ENCODE measurements at places on chromosomes 1 and 21.

GRCh38 chr1:83942914-83943313 lies 56.0 kb downstream of the TTLL7 start:
- peak; percentile 41 for DNase-seq

DNA sequence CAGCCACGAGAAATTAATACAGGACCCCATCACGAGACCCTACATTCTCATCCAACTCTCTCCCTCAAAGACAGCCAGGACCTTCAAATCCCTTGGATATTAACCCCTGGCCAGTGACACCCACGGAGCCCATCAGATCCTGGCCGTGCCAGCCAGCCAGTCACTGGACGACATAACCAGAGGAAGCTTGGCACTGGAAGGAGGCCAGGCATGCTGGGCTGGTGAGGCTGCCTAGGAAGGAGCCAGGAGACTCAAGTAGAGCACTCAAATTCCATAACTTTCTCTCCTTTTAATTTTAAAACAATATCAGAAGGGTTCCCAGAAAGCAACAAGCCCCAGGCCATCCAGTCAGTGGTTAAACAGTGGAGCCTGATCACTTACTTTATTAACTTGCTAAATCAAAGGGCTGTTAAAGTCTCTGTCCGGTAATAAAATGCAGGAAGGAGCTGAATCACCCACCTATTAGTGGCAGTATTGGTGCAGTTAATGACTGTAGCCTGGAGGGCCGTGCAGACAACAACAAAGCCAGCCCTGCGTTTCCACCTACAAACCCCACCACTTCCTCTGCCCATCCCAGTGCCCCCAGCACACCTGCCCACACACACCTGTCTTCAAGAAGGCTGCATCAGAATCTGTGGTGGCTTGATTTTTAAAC lies 78.0 kb downstream of the HIVEP3 start:
- no peak for DNase-seq

GRCh38 chr1:64480999-64481772 lies 11.3 kb downstream of the CACHD1 start:
- DNase-seq: no peak

DNA sequence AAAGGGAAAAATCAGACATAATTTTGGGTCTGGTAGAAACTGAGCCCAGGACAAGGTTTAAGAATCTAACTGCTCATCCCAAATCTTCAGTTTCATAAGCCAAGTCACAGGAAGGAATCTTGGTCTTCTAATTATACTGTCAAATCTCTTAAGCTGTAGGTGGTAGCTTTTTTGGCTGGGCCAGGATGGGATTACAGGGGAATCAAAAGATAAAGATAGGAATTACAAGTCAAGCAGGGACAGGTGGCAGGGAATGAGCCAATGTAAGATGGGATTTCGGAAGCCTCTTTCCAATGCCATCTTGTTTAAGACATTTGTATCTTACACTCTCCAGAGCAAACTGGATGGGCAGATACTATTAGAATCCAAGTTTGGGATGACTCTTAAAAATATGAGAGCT lies 383.5 kb downstream of the KCNH1 start:
- DNase-seq: no peak

GRCh38 chr21:14962217-14962616 lies 102.6 kb downstream of the NRIP1 start:
- DNase-seq: no peak

- DNase-seq: no peak
These were observed 1.0 kb upstream of the DMRTA2 start for GRCh38 chr1:50424045-50424883.

- DNase-seq: no peak
These were observed 479.9 kb upstream of the ZP4 start for GRCh38 chr1:238370599-238370998.

GRCh38 chr1:14999441-14999840 lies 154.1 kb upstream of the TMEM51 start:
- no peak for DNase-seq

GRCh38 chr1:64942675-64943074 lies 23.7 kb downstream of the JAK1 start:
- no peak for DNase-seq

GRCh38 chr1:223785808-223786207 lies 59.9 kb downstream of the TP53BP2 start:
- no peak for DNase-seq

- DNase-seq: no peak
These were observed 18.9 kb downstream of the SLC6A9 start for GRCh38 chr1:44012404-44012803.

DNA sequence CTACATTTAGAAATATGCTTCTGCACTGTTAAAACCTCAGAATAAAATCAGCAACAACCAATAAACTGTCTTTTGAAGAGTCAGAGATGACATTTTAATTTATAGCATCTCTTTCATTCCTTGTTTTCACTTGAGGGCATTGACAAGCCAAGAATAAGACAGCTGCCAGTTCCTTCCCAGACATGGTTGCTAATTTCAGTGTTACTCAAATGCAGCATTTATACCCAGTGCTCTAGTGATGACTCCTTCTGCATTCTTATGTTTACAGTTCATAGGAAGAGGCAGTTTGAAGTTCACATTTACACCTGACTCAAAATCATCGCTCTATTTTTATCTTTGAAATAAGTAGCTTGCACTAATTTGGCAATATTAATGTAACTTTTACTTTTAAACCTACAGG lies 44.9 kb downstream of the PLA2G4A start:
- DNase-seq: no peak

- no peak for DNase-seq
These were observed 48.6 kb downstream of the SCYL3 start for GRCh38 chr1:169844941-169845608.

DNA sequence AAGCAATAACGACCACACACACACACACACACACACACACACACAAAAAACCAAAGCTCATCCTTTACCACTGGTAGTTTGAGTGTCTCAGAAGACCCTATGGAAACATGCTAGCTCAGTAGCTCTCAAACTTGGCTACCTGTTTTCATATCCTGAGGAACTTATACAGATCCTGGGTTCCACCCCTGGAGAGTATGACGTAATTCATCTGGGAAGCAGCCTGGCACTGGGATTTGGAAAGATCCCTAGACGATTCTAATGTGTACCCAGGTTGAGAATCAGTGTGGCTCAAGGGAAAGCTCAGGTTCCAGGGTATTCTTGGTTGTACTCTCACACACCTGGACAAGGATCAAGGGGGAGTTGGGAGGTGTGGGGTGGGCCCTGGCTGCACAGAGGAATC lies 85.9 kb downstream of the SELENOF start:
- DNase-seq: no peak

GRCh38 chr1:14598007-14598497 lies 433 bp upstream of the KAZN start:
- no peak for DNase-seq

GRCh38 chr1:15696956-15697521 lies 12.9 kb downstream of the PLEKHM2 start:
- DNase-seq: no peak

GRCh38 chr1:19529664-19530063 lies 44.3 kb upstream of the CAPZB start:
- peak; percentile 13 for DNase-seq

GRCh38 chr1:222334026-222334680 lies 213.8 kb downstream of the HHIPL2 start:
- no peak for DNase-seq

DNA sequence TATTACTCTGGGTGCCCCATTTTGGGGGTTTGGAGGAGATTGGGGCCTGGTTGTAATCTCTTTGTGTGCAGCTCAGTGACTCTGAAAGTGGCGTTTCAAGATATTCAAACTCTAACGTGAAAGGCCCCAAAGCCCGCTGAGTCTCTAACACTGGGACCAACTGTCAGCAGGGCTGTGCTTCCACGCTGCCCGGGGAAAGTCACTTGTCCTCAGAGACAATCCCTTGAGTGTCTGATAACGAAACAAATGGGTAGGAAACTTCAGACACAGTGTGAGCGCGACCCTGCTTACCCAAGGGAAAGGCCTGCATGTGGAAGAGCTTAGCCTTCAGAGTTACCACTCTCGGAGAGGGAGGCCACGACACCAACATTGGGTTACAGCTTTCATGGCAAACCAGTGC lies 837 bp downstream of the UBASH3A start:
- no peak for DNase-seq

- no peak for DNase-seq
These were observed 47.6 kb downstream of the IRF2BP2 start for GRCh38 chr1:234562334-234562733.

DNA sequence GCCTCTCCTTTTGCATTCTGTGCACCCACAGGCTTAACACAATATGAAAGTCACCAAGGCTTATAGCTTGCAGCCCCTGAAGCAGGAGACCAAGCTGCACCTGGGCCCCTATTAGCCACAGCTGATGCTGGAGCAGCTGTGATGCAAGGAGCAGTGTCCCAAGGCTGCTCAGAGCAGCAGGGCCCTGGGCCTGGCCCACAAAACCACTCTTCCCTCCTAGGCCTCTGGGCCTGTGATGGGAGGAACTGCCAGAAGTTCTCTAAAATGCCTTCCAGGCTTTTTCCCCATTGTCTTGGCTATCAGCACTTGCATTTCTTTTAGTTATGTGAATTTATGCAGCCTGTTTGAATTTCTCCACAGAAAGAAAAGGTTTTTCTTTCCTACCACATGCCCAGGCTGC lies 89.5 kb upstream of the KCTD3 start:
- DNase-seq: no peak

DNA sequence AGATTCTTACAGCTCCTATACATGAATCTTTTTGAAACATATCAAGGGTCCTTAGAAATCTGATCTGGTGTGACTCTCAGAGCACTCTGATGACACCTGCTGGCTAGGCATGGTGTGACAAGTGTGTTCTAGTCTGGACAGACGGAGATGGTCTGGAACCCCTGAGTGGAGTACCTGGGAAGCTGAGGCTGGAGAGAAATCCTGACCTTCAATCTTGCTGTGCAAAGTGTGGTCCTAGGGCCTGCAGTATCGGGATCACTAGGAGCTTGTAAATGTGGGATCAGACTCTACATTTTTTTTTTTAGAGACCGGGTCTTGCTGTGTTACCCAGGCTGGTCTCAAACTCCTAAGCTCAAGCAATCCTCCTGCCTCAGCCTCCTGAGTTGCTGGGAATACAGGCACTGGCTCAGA lies 78.6 kb upstream of the SOD1 start:
- peak; percentile 47 for DNase-seq

DNA sequence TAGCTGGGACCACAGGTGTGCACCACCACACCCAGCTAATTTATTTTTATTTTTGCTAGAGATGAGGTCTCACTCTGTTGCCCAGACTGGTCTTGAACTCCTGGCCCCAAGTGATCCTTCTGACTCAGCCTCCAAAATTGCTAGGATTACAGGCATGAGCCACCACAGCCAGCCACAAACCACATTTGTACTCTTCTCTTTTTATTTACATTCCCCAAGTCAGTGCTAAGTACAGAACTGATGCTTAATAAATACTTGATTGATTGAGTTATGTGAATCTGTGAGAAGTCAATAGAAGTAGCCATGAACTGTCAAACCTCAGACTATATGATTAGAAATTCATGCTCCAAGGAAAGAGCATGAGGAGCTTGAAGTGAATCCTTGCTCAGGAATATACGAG lies 48.5 kb upstream of the S1PR1 start:
- DNase-seq: no peak

DNA sequence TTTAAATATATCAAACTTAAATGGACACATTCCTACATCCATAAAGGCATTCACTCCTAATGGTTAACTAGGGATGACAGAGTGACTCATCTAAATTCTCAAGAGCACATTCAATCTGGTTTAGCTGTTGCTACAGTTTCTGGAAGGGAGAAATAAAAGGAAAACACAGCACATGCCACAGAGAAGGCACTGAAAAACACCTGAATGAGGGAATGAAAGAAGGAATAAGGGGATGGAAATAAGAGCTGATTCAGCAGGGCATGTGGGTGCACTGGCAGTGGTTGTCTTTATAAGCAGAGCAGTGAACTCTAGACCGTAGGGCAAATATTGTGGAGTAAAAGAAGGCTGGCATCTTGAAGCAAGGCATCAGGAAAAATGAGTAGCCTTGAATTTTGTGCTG lies 79.3 kb downstream of the LHX4 start:
- peak; percentile 34 for DNase-seq

GRCh38 chr21:38072489-38072888 lies 156.2 kb upstream of the KCNJ6 start:
- DNase-seq: no peak

DNA sequence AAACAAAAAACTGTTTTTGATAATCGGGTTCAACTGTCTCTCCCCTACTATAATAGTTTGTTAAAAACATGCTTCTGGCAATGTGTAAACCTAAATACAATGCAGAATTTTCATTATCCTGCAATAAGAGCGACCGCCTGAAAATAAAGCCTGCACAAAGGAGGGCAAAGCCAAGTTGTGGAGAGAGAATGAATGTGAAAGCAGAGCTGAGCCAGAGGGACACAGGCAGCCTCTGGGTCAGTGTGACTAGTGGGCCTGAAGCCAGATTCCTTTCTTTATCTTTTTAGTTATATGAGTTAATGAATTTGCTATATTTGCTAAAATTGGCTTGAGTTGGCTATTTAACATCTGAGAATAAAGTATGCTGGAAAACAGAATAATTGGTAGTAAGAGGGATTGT lies 615.2 kb downstream of the PLA2G4A start:
- DNase-seq: no peak

GRCh38 chr1:38892976-38893375 lies 11.6 kb upstream of the GJA9 start:
- DNase-seq: no peak

GRCh38 chr1:172342584-172343239 lies 77.8 kb upstream of the C1orf105 start:
- DNase-seq: no peak

GRCh38 chr1:19040010-19040680 lies 83.7 kb upstream of the IFFO2 start:
- DNase-seq: no peak

DNA sequence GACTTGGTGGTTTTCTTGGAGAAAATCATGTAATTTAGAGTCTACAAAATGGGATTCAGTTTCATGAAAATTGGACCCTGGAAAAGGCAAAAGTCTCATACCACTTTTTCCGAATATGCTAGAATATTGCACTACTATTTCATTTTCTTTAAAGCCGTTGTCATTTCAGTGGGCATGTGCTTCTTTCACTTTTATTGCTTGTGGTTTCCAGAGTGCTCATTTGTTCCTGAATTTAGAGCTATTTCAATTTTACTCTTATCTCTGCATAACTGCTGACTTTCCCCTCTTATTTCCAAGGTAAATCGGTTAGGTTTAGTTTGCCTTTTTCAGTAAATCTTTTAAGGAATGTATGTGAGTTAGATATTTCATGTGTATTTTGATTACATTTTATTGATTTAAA lies 11.6 kb downstream of the HHAT start:
- no peak for DNase-seq

Data from stromal cell of bone marrow (primary cell).